Stomach (tissue), 19 donors: ENCODE measurements at places on chromosomes 16 and 17. TPM values are rescaled to one million over a fixed set of nuclear protein-coding genes. Genes with fewer than 3 reads are reported as not detected.

Gene PLCD3
- 17.2 TPM for polyA plus RNA-seq

Gene PRKCB
- polyA plus RNA-seq: 1.1 TPM

Gene RTN4RL1
- 0.50 TPM for polyA plus RNA-seq

Gene BAIAP3
- 1.5 TPM for polyA plus RNA-seq

Gene MMP28
- 3.1 TPM for polyA plus RNA-seq

Gene PRAC1
- polyA plus RNA-seq: not detected

Gene TBC1D3C
- polyA plus RNA-seq: 6.7 TPM

Gene GUCY2D
- 0.25 TPM for polyA plus RNA-seq

Gene YBX2
- 1.8 TPM for polyA plus RNA-seq

Gene CACNG4
- 0.15 TPM for polyA plus RNA-seq

Gene RHBDF2
- 17.5 TPM for polyA plus RNA-seq

Gene CTDNEP1
- polyA plus RNA-seq: 71.8 TPM

Gene CDRT15
- polyA plus RNA-seq: not detected

Gene ARHGAP23
- polyA plus RNA-seq: 4.0 TPM

Gene ZSCAN10
- polyA plus RNA-seq: not detected

Gene SMPD3
- 3.2 TPM for polyA plus RNA-seq

Gene CCDC154
- polyA plus RNA-seq: 4.5 TPM

Gene ETV4
- not detected for polyA plus RNA-seq

Gene PMP22
- 49.0 TPM for polyA plus RNA-seq

Gene KRT25
- not detected for polyA plus RNA-seq
